ENCODE measurements at places on chromosomes 6 and 20.
A peak's percentile ranks its signal among the peaks of the same experiment; 100 is the strongest.

DNA sequence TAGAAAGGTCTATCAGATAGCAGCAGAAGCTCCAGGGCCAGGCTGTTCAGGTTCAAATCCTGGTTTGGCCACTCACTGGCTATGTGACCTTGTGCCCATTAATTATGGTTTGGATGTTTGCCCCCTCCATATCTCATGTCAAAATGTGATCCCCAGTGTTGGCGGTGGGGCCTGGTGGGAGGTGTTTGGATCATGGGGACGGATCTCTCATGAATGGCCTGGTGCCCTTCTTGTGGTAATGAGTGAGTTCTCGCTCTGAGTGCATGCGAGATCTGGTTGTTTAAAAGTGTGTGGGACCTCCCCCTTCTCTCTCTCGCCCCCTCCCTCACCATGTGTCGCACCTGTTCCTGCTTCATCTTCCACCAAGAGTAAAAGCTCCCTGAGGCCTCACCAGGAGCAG lies 240.9 kb downstream of the LRFN2 start:
- DNase-seq: no peak

DNA sequence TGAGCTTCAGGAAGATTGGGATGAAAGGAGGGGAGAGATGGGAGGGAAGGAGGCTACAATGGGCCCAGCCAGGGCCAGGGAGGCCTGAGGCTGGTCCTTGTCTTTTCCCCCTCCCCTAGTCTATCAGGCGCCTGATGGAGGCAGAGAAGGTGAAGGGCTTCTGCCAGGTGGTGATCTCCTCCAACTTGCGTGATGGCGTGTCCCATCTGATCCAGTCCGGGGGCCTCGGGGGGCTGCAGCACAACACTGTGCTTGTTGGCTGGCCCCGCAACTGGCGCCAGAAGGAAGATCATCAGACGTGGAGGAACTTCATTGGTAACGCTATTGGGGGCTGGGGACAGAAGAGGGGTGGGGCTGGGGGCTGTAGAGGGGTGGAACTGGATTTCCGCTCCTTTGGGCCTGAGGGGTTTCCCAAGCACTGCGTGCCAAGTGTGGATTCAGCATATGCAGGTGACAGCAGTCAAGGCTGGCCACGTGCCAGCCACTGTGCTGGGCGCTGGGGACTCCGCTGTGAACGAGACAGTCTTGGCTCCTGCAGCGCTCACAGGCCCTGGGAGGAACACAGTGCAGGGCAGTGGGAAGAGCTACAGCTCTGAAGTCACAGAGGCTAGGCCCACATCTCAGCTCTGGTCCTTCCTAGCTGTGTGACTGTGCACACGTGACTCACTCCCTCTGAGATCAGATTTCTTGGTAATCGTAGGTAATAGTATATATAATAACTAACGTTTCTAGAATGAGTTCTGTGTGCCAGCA lies 22.7 kb downstream of the SLC12A5 start:
- DNase-seq: no peak

GRCh38 chr6:157561414-157561790 lies 180.4 kb downstream of the ZDHHC14 start:
- DNase-seq: no peak

- no peak for DNase-seq
These were observed 233.2 kb downstream of the LRFN2 start for GRCh38 chr6:40353967-40354452.

DNA sequence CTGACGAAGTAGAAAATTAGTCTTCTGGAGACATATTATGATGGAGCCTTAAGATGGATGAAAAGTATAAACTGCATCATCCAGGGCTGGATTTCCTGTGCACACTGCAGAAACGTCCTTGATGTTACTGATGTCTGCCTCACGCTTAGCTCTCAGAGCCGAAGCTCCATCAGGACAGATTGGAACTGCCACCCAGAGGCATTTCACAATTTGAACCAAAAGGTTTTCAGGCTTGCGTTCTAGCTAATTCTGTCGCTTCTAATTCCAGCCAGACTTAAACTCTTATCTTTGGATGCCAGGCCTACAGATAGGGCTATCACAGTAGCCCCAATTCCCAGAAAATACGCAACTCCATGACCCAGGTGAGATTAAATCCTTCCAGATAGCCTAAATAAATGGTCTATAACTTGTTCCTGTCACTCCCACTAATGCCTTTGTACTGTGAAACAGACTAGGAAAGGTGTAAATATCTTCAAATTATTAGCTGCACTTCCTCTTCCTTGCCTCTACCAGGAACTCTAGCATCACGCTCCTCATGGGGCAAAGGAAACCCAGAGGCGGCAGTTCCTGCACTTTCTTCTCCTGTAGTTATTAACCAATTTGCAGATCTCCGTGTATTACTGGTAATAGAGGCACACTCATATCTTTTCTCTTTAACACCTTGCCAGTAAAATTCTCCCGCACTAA lies 634.6 kb downstream of the PRKN start:
- DNase-seq: no peak

DNA sequence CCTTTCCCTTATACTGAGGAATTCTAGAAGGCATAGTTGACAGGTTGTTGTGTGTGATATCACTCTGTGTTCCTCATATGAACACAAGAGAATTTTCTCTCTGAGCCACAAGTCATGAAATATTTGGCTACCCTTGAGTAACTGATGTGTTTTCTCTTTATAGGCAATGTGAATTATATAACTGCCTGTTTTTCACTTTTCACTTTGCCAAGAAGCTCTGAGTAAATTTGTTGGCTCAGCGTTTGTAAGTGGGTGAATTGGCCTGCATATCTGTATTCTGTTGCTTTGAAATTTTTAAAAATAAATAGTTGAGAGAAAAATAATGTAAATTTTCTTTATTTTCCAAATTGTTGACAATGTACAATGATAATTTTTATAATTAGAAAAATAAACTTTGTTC lies 5.2 kb upstream of the BTBD9 start:
- no peak for DNase-seq

- DNase-seq: no peak
These were observed 101.4 kb upstream of the NHSL1 start for GRCh38 chr6:138600726-138601125.

- no peak for DNase-seq
These were observed 36.7 kb downstream of the SRC start for GRCh38 chr20:37382482-37383120.

GRCh38 chr6:148888856-148889255 lies 142.0 kb downstream of the UST start:
- DNase-seq: peak; percentile 91

DNA sequence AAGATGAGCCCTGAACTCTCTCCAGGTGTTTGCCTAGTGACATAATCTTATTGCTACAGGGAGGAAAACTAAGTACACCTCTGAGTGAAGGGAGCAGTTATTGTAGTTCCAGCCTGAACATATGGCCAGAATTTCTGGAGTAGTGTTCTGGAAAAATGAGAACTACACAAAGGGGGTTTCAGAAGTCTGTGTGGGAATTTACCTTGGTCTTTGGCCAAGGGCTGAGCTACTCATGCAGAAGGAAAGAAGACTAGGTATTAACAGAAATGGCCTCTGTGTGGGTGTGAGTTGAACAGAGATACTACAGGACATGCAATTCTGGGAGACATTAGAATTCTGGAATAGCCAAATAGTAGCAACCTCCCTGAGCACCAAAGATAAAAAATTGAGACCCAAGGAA lies 1009.7 kb upstream of the GJE1 start:
- DNase-seq: peak; percentile 65

DNA sequence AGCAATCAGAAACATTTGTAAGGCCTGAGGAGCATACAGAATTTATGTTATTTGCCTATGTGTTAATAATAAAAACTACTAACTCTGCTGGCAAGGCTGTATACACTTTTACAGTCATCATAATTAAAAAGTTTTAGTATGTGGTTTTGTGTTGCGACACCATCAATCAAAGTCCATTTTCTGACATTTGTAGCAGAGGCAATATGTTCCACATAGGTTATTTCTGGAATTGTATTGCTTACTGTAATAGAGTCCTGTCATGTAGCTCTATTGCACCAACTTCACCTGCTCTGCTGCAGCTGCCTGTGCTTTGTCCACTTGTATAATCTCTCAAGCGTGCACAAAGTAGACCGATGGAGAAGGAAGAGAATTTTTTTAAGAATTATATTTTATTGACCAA lies 501.8 kb downstream of the HACE1 start:
- no peak for DNase-seq

- DNase-seq: no peak
These were observed 13.6 kb upstream of the MYMX start for GRCh38 chr6:44202972-44203750.

DNA sequence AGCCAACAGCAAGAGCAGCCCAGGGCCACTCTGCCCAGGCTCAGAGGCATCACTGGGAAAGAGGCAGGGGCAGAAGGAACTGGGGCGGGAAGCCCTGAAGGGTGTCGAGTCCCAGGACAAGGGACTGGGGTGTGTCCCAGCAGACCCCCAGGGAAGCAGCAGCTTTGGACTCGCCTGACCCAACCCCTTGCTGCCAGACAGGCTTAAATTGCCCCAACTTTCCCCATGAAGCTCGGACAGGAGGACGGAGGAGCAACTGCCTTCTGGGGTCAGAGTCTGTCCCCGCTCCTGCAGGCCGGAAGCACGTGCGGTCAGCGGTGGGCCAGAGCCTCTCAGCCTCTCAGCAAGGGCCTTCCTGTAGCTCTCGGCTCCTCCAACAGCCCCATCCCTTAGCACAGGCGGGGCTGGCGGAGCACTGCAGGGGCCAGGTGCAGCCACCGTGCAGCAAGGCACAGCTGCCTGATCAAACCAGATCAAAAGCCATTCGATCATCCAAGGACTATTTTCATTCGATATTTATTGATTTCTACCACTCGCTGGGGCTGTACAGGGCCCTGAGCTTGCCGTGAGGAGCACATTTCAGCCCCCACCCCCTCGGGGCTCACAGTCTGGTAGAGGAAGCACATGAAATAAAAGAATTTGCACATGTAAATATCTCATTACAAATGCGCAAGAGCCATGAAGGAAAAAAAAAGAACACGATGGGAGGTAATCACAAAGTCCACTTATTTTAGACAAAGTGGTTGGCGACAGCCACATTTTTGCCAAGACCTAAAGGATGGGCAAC lies 31.8 kb upstream of the STX16 start:
- DNase-seq: no peak

GRCh38 chr20:53642196-53643030 lies 48.8 kb upstream of the ZNF217 start:
- DNase-seq: peak; percentile 59

DNA sequence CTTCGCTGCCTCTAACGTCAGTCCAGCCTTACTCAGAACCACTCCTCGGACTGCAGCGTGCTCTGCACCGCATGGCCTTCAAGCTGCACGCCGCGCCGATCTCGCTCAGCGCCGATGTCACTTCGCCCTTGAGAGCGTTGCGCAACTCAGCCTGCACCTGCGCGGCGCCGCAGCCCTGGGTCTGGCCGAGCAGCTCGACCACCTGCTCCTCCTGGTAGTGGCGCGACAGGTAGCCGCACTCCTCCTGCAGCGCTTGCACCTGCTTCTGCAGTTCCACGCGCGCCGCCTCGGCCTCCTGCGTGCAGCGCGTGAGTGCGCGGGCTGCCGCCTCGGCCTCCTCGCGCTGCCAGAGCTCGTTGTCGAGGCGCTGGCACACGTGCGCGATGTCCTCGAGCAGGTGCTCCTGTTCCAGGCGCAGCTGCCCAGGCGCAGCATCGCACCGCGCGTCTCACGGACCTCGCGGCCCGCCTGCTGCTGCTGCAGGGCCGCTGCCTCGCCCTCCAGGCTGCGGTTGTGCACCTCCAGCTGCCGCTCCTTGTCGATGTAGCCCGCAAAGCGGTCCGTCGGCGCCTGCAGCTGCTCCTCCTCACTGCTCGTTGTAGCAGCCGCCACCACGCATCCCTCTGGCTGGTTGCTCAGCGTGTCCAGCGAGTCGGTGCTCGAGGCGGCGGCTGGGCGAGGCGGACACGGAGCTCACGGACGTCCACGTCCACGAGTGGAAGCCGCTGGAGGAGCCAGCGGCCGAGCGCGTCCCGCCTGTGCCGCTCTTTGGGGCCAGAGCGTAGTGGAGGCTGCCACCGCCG lies 380.6 kb upstream of the CHD6 start:
- no peak for DNase-seq

DNA sequence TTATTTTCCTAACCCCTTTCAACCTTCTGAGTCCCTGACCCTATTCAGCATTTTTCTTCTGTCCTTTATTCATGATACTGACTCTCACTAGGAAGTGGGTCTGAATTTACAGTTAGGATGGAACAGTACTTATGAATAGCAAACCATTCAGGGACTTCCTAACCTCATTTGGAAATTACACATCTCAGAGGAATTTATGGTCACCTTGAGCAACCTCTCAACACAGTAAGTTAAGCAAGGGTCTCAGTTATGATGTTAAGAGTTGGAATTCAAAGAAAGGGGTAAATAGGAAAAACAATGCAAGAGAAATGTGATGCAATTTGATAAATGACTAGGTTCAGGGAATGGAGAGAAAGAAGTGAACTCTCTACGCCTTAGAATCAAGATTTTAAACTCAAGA lies 97.3 kb downstream of the GPR6 start:
- peak; percentile 31 for DNase-seq

DNA sequence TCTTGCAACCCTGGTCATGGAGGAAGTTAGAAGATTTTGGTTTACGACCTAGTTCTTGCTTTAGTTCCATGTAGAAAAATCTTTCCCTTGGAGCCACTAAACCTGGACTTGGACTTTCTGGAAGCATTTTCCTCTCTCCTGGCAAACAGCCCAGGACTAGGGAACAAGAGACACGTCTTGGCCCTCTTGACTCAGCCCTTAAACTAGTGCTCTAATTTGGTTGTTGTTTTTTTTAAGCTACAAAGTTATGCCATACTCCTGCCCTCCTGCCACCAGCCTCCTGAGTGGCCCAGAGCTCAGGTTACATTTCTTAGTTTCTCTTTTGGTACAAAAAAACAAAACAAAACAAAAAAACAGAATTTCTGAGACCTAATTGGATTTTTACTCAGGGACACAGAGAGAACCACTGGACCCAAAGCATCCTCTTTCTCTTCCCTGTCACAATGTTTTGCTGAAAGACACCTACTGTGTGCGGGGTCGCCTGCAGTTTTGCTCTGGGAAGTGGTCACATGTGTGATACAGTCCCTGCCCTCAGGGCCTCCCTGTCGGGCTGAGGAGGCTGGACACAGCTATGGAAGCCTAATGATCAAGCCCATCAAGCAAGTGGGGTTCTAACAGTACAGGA lies 32.3 kb upstream of the SCUBE3 start:
- peak; percentile 72 for DNase-seq

- no peak for DNase-seq
These were observed 51.8 kb upstream of the APCDD1L start for GRCh38 chr20:58566981-58567380.

- DNase-seq: peak; percentile 69
These were observed 109.7 kb downstream of the BANF2 start for GRCh38 chr20:17809362-17810061.

DNA sequence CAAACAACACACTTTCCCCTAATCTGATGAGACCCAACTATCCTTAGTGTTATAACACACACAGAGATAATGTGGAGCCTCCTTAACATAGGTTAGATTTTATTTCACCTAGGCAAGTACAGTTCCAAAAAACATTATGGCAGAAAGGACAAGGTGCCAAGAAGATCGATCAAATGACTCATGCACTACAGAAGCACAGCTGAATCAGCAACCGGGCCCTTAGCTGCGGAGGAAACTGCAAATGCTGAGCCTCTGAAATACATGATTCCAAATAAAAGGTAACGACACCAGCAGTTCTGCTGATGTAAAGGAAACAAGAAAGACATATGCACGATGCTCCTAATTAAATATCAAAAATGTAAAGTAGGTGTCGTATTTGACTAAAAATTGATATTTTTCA lies 19.9 kb upstream of the MUC21 start:
- peak; percentile 61 for DNase-seq

GRCh38 chr20:55535366-55535765 lies 470.0 kb downstream of the CBLN4 start:
- DNase-seq: no peak

- no peak for DNase-seq
These were observed 82.7 kb downstream of the DLL1 start for GRCh38 chr6:170208182-170208601.

All from astrocyte of the hippocampus (primary cell).